Activated naive CD8-positive, alpha-beta T cell treated with anti-CD3 and anti-CD28 coated beads, Interleukin-2, amount 50 U/mL, for 24 hours (primary cell): ENCODE measurements at places on chromosomes 6 and 20.

DNA sequence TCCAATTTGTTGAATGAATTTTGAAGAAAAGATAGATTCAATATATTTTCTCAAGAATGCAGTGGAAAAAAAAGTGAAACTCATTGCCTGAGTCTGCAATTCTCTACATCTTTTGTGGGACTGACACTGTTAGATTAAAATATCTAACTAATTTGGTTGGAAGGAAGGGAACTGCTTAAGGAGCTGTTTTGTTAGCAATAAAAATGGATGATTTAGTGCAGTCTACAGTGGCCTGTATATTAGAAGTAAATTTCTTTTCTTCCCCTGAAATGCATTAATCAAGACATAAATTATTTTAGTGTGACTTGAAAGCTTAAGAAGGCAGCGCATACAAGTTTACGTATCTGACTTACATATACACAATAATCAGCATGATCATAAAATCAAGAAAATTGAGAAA lies 1332.6 kb downstream of the EPHA7 start:
- H3K36me3 ChIP-seq, result no peaks in the 10 kb centered on the region
- no peaks in the 10 kb centered on the region for H3K27me3 ChIP-seq
- no peaks in the 10 kb centered on the region for H3K4me1 ChIP-seq
- no peak overlapping the region for H3K27ac ChIP-seq

DNA sequence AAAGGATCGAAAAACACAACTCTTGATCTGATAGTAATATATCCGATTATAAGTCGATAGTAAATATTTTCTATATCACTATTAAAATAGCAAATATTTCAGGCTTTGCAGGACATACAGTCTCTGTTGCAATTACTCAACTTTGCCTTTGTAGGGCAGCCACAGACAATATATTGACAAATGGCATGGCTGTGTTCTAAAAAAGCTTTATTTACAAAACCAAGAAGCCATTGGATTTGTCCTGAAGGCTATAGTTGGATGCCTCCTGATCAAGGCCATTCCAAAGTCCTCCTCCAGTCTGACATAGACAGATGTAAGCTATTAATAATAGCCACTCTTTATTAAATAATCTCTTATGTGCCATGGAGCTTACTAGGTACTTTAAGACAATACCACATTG lies 5.9 kb downstream of the OCSTAMP start:
- DNase-seq, result no peak
- no peak overlapping the region for H3K4me3 ChIP-seq
- H3K36me3 ChIP-seq, result no peaks in the 10 kb centered on the region
- no peak overlapping the region for H3K27ac ChIP-seq

DNA sequence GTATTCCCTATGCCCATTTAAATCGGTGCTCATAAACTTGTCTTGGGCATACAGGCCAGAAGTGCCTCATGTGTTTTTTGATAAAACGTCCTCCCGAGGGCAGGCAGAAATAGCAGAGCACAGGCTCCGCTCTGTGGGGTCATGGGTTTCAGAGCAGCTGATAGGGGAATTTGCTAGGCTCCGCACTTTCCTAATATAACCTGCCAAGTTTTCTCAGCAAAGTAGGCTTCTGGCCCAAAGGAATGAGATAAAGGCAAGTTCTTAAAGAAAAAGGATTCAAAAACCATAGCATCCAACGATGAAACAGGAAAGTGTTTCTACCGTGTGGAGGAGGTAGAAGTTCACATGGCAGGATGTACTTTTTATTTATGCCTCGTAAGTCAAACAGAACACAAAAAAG lies 69.8 kb upstream of the RALGAPA2 start:
- peaks cover 5% of the 10 kb centered on the region for H3K27me3 ChIP-seq
- H3K27ac ChIP-seq, result no peak overlapping the region
- no peak overlapping the region for H3K4me3 ChIP-seq

DNA sequence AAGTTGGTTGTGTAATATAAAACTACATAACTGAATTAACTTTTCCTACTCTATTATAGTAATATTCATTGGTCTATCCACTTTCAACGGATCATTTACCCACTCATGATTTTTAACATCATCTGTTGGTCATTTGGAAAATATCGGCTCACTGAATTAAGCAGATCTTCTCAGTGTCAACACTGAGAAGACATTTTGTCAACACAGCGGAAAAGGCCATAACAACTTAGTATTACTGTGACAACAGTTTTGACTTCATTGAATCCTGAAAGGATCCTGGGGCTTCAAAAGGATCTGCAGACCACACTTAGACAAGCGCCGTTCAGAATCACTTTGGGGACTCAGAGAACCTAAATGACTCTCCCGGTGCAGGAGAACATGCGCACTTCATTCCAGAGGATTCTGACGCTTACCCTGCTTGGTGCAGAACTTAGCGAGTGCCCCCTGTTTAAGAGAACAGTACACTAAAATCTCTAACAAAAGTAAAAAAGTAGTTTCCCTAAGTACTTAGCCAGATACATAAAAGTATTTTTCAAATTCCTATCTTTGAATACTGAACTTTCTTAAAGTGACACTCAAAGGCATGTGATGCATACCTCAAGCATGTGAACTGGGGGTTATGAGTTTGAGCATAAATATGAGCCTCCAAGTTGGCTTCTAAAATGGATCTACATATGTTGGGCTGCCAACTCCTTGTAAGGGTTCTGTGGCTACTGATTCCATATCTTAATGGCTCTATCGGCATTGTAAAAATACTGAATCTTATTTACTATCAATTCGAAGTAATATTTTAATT lies 4.0 kb downstream of the ZBTB2 start:
- peak overlapping the region; percentile 22 for H3K27ac ChIP-seq
- peaks cover 17% of the 10 kb centered on the region for H3K36me3 ChIP-seq
